ENCODE measurements at places on chromosomes 2 and 18.

GRCh38 chr2:106107509-106108131 is 86.5 kb downstream of the UXS1 start:
- DNase-seq, result no peak

DNA sequence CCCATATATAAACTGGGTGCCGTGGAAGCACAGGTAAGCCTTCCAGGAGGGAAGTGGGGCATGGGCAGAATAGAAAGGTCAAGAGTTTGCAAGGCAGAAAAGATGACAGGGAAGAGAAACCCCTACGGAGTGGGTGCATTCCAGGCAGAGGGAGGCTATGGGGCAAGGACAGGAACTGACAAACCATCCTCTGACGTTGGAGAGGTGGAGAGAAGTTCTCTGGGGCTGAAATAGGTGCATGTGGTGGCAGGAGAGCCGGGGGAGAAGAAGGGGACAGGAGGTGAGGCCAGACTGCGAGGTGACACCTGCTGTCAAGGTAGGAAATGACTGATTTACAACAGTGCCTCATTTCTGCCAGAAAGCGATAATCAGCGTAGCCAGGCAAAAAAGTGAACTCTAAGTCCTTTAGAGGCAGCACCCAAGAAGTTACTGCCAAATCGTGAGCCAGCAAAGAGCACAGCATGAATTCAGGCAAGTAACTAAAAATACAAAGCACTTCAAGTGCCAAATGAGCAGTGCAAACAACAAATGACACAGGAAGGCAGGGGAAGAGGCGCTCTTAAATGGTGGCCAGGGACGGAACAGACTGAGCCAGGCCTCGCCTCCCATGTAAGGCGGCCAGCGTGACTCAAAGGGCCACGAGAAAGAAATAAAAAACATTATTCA is 113.3 kb upstream of the ACVR1C start:
- DNase-seq, result no peak

DNA sequence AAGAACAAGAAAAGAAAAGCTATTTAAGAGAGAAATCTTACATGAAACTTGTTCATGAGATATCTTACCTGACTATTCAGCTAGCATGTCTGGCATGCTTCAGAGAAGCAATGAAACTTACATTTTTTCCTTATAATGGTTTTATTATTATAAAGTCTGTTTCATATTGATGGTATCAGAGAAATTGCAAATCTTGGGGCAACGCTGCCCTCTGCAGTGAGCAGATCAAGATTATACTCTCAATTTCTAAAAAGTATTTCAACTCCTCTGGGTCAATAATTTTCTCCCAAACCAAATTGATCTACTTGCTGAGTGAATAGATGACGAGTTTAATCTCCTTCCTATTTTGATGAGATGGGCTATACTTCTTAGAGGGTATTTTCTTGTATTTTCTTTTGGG is 235.6 kb downstream of the NUP35 start:
- DNase-seq, result no peak

DNA sequence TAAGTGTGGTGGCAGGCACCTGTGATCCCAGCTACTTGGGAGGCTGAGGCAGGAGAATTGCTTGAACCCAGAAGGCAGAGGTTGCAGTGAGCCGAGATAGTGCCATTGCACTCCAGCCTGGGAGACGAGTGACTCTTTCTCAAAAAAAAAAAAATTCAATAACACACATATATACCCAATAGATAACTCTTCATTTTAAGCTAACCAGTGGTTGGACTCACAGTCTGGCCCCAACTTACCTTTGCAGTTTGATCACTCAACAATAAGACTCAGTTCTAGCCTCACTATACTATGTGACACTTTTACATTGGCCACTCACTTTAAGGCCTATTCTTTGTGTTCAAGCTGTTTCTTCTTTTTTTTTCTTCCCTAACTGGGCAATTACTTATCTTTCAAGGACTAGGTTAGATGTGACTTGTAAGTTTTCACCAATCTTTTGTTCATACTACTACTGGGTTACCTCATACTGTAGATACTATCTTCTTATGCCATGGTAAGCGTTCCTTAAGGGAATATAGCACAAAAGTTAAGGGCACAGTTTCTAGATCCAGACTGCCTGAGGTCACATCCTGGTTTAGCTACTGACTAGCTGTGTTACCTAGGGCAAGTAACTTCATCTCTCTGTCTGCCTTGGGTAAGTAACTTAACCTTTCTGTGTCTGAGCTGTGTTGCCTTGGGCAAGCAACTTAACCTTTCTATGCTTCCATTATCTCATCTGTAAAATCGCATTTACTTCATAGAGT is 6.3 kb upstream of the GTF3C2 start:
- DNase-seq, result no peak

GRCh38 chr2:227450926-227451654 is 20.9 kb upstream of the AGFG1 start:
- DNase-seq, result no peak
